ENCODE measurements at places on chromosomes 2 and 18. TPM values are rescaled to one million over a fixed set of nuclear protein-coding genes. Genes with fewer than 3 reads are reported as not detected.

DNA sequence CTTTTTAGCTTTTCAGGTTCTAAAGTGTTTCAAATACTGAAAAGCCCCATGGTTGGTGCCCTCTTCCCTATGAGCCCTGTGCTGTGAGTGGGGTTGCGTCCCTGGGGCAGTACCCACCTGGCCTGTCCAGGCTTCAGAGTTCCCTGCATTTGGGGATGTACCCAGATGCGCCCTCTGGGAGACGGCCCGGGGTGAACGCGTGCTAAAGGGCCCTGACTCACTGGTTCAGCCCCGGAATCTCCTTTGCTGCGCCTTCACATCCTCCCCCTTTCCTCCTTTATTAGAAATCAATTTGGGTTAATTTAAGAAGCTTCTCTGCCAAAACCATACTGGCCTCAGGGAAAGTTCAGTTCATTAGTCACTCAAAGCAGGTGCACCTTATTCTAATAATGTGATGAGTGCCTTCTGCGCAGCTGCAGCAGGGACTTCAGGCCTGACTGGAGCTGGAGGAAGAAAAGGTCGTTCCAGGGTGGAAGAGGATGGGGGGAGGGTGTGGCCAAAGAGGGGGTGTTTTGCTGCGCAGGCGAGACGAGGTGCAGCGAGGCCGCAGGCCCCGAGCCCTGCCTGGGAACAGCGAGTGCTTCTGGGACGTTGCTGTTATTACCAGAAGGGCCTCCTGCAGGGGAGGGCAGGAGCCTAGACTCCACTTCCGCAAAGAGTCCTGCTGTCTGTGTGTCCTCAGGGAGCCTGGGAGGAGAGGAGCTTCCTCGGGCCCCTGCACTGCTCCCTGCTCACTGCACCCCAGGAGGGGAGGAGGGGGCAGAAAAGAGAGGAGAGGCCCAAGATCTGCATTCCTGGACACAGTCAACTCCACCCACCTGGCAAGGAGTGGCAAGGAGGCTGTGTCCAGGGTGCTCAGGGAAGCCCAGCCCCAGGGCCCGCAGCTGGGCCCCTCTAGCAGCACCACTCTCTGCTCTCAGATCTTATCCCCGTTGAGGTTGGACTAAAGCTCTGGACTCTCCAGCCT lies 223.2 kb upstream of the PXDN start:
- peak; percentile 92 for DNase-seq

DNA sequence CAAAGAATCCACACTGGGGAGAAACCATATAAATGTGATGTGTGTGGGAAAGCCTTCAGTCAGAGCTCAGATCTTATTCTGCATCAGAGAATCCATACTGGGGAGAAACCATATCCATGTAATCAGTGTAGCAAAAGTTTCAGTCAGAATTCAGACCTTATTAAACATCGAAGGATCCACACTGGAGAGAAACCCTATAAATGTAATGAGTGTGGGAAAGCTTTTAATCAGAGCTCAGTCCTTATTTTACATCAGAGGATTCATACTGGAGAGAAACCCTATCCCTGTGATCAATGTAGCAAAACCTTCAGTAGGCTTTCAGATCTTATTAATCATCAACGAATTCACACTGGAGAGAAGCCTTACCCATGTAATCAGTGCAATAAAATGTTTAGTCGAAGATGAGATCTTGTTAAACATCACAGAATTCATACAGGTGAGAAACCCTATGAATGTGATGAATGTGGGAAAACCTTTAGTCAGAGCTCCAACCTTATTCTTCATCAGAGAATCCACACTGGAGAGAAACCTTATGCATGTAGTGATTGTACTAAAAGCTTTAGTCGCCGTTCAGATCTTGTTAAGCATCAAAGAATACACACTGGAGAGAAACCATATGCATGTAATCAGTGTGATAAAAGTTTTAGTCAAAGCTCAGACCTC lies 16.7 kb upstream of the ZSCAN30 start:
- no peak for DNase-seq

- no peak for DNase-seq
These were observed 908.1 kb upstream of the FANCL start for GRCh38 chr2:59149271-59149670.

The MBP gene
- polyA plus RNA-seq: 15.1 TPM

- DNase-seq: no peak
These were observed 399.7 kb downstream of the MTX2 start for GRCh38 chr2:176668912-176669311.

The CNDP2 gene
- polyA plus RNA-seq: 499 TPM

GRCh38 chr2:220562375-220563140 lies 935.1 kb downstream of the SLC4A3 start:
- DNase-seq: no peak

The NOSTRIN gene
- polyA plus RNA-seq: 41.8 TPM

The NAT8 gene
- 1,820 TPM for polyA plus RNA-seq

- peak; percentile 76 for DNase-seq
These were observed 721 bp upstream of the MIB1 start for GRCh38 chr18:21739604-21740537.

The KCNJ3 gene
- 9.9 TPM for polyA plus RNA-seq

DNA sequence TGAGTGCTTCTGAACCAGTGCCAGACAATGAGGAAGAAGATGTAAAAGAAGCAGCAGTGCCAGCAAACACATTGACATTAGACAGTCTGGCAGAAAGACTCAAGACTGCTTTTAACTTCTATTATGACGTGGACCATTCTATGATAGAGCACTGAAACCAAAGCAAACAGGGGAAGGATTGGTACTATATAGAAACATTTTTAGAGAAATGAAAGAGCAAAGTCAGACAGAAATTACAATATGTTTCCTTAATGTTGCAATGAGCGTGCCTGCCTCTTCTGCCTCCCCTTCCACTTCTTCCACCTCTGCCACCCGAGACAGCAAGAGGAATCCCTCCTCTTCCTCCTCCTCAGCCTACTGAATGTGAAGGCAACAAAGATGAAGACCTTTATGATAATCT lies 39.7 kb downstream of the DHX57 start:
- no peak for DNase-seq

The PIEZO2 gene
- polyA plus RNA-seq: 1.1 TPM

All from kidney (tissue), 22 donors.